ENCODE measurements at places on chromosomes 4 and X.

DNA sequence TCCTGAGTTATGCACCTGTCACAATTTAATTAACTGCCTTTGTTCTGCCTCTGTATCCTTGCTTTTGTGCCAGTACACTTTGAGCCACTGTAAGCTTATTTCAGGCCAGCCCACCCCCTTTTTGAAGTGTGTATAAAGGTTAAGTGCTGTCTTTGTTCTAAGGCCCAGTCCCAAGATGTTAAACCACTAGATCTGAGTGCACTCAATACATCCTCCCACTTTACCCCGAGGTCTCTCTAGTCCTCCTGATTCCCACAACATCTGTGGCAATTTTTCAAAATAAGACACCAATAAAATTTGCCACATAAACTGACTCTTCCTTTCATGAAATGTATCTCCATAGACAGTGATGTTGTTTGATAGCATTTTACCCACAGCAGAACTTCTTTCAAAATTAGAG lies 124.1 kb upstream of the SPIN4 start:
- no peak for DNase-seq

DNA sequence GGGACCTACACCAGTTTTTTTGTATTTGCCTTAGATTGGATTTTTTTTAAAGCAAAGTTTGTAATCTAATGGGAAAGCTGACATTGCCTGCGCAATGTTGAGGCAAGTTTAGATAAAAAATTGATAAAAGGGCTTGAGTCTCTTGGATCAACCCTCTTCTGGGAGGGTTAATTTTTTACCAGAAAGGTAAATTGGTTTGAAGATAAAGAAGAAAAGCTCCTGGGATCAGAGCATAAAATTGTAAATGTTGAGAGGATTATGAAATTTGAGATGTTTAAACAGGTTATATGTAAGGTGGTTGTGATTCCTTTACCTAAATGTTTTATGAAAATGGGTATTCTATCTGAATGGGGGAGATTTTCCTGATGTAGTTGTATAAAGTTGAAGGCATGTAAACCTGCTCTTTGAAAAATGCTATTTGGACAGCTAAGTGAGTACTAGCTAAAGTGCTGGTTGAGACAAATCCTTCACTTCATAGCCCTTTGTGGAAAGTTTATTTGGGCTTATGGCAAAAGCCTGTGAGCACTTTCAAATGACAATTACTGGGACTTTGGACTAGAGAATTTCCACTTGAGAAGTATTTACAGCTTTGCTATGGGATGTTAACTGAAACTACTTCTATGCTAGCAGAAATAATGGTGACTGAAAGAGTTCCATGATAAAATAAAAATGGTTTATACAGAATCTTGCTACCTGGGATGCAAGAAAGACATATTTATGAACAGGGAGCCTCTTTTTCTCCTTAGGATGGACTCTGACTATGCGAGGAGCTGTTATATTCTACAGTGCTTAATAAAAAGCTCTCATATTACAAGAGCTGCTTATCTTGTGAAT lies 56.2 kb downstream of the UGT2B10 start:
- DNase-seq = no peak

DNA sequence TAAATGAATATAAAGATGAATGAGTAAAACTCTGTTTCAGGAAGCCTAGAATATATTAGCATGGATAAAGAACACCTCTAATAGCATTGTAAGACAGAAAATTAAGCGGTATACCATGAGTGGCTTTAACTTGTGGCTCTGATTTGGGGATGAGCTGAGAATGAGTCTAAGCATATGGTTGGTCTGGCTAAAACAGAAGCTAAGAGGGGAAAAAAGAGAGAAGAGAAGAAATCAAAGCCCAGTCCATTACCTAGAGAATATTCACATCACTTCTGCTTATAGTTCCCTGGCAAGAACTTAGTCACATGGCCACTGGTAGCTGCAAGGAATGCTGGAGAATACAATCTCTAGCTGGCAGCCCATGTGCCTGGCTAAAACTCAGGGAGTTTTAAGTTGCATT lies 414.5 kb downstream of the PRDM5 start:
- DNase-seq = no peak

DNA sequence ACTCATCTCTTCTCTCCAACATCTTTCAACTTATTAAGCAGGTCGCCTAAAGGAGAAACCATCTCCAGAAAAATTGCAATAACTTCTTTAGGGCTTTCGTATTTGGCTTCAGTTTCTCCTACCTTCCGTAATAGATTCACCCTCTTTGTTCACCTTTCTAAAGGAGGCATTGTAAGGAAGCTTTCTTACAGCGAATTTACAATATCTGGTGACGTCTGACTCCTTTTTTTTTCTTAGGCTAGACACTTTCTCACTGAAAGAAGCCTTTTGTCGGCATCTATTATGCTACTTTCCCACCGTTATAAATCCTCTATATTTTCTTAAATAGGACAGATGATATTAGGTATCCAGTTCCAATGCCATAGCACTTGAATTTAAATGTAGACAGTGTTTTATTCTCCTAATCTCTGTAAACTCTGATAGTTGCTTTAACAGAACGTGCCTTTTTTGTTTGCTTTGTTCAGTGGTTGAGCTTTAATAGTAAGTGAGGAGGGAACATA lies 302.4 kb downstream of the IL1RAPL1 start:
- no peak for DNase-seq

- no peak for DNase-seq
Measured at GRCh38 chr4:99091216-99091575, 2.6 kb upstream of the ADH5 start.

DNA sequence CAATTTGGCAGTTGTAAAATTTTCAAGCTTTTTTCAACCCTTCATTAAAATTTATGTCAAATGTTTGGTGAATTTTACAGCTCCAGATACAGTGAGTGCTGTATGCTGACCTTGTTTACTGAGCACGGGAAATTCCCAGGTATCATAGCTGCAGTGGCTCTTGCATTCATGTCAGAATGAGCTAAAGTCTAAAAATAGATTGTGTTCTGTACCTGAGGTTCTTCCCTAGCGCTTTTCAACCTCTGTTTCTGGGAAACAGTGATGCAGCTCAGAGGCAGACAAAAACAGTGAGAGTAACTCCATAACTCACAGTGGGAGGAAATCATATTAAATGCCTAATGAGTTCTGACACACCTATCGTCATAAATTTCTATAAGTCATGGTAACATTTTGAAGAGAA lies 393.8 kb upstream of the GNPDA2 start:
- DNase-seq = no peak

GRCh38 chrX:1609762-1610161 lies 5.1 kb upstream of the ASMT start:
- DNase-seq = no peak

DNA sequence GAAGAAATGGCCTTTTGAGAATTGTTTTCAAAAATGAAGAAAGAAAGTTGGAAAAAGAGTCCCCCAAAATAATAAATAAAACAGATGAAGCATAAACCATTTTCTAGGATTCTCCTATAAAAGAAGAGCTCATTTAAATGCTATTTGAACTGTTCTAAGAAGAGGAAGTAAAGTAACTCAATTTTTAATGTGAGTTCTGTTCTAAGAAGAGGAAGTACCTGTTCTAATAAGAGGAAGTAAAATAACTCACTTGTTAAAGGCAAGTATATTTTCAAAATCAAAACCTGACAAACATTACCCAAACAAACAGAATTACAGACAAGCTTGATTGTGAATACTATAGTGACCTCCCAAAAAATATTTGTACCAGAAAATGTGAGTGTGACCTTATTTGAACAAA lies 1326.3 kb downstream of the C4orf33 start:
- DNase-seq = no peak

DNA sequence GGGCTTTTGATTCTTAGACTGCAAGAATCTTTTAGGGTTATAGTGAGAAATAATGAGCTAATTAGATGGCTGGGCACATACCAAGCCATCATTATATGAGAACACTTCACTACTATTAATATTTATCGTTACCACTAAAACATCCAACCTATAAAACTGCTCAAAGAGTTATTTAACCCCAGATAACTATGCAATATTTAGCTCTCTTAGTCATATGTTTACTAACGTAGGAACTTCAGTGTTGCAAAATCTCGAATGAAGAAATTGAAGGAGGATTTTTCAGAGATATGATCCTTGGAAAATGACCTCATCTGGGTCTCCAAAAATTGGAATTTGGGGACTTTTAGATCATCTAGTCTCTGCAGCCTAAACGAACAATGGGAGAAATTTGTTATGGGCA lies 265.0 kb upstream of the RPS6KA3 start:
- DNase-seq = no peak

- DNase-seq = no peak
Measured at GRCh38 chr4:102321260-102321995, 23.9 kb downstream of the SLC39A8 start.

DNA sequence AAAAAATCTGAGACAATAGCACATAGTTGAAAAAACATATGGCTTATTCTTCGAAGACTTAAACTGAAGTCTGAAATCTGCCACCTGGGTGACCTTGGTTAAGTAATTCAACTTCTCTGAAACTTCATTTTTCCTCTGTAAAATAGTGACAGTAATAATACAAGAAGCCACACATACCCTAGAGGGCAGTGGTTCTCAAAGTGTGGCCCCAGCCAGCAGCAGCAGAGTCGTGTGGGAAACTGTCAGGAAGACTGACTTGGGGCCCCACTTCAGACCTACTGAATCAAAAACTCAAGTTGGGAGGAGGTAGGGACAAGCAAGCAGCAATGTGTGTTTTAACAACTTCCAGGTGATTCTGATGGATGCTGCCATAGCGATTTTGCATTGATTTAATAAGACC lies 249.9 kb downstream of the HNRNPD start:
- no peak for DNase-seq

- no peak for DNase-seq
Measured at GRCh38 chr4:38131371-38132091, 171.3 kb downstream of the PTTG2 start.

- DNase-seq = no peak
Measured at GRCh38 chr4:113831457-113831856, 69.9 kb upstream of the CAMK2D start.

DNA sequence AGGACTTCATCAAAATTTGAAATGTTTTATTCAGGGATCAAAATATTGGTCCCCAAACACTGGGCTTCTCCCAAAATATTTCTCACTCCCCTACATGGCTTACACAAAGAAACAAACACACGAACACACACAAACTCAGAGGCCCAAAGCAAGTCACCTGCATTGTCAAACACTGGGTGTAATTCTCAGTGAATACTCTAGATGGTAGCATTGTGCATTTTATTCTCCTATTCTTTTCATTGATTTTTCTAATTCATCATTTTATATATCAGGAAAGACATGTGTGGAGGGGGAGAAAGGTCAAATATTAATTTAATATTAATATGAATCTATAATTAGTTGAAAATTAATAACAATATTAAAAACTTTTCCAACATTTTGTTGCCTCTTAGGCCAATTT lies 72.3 kb upstream of the TNMD start:
- DNase-seq = no peak

DNA sequence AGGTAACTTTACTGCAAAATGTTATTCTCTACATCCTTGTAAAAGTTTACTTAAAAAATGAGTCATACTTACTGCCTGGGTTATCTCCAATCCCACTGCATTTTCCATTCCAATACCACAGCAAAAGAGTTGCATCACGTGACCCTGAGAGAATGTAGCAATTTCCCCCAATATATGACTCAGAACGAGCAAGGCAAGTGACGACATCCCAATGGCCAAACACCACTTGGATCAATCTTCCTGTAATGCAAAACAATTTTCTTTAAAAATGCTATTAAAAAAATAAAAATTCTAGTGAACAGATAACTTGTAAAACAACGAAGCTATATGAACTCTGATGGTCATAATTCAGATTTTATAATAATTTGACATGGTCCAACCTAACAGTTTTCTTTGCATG lies 224.3 kb downstream of the DCLK2 start:
- no peak for DNase-seq

DNA sequence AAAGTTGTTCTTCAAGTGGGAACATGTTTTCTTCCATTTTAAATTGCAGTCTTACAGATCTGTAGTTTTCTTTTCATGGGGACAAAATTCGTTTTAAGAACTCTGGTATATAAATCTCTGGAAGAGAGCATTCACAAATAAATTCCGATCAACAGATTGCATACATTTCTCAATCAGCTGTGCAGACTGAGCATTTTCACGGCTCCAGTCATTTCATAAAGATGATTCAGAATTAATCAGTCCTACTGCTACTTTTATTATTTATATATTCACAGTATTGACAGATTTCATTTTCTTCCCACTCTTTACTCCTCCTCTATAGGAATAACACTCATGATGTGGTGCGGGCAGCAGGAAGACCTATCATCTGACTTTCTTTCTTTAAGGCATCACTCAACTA lies 534.9 kb upstream of the FTHL17 start:
- DNase-seq = no peak

- DNase-seq = no peak
Measured at GRCh38 chr4:108849611-108850168, 86.8 kb upstream of the ETNPPL start.

- no peak for DNase-seq
Measured at GRCh38 chr4:165537028-165537648, 158.3 kb downstream of the CPE start.

GRCh38 chrX:70769659-70770227 lies 138.8 kb downstream of the TEX11 start:
- DNase-seq = no peak

- no peak for DNase-seq
Measured at GRCh38 chr4:183550345-183551093, 45.7 kb downstream of the ING2 start.

DNA sequence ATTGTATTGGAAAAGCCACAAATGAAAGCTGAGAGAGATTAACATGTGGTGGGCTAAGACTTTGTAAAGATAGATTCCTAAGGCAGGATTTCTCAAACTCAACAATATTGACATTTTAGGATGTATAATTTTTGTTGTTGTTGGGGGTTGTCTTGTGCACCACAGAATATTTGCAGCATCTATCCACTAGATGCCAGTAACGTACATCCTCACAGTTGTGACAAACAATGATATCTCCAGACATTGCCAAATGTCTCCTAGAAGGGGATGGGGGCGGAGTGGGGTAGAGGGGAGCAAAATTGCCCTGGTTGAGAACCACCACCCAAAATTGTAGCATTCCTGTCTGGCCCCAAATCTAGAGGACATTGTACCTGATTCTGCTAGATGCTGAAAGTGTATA lies 14.7 kb upstream of the CBR4 start:
- no peak for DNase-seq

- DNase-seq = no peak
Measured at GRCh38 chrX:86192827-86193226, 44.6 kb downstream of the DACH2 start.

- no peak for DNase-seq
Measured at GRCh38 chr4:41427306-41427882, 110.6 kb upstream of the LIMCH1 start.

DNA sequence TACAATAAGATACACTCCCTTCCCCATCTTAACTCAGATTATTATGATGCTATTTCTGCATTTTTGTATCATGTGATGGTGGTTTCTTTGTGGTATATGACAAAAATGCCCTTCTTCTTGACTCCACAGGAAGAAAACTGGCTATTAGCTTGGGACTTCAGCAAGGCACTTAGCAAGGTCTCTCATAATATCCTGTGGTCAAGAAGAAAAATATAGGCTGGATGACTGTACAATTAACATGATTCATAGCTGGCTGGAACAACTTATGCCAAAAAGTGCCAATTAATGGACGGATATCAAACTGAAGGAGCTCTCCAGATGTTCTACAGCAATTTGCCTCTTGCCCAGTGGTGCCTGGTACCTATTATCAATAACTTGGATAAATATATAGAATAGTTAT lies 2.3 kb upstream of the MID1IP1 start:
- no peak for DNase-seq
